ENCODE measurements at places on chromosomes 6 and 20. TPM values are rescaled to one million over a fixed set of nuclear protein-coding genes. Genes with fewer than 3 reads are reported as not detected.

DNA sequence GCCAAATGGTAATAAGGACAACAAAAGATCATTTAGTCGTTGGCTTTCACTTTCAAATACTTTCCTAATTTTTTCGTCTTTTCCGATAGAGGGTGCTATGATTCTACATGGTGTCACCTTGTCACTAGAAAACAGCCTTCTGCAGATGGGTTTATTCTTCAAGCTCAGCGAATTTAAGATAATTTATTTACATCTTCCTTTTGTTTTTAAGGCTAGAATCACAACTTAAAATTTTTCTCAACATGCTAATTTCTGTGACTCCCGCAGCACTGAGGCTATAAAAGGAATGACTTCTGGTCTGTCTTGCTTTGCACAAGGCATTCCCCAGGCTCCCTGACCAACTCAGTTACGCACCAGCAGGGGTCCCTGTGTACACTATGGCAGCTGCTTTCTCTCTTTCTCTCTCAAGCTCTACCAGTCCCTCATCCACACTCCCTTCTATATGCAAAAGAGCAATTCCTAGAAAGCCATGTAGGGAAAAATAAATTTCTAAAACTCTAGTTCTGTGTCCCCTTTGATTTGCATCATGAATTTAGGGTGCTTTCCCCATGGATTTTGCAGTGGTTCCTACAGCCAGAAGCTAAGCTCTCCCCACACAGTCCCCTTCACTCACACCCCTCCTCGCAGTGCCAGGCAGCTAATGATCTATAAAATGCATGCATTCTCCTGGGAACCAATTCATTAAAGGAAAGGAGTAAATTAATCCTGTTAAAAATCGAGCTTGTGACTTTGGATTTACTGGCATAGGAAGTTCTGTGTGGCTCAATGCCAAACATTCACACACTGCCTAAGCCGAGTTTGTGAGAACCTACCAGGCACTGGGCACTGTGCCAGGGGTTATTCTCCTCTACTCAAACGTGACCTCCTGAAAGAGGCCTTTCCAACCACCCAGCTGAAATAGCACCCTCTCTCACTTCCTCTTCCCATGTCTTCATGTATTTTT lies 74.5 kb downstream of the DCDC2 start:
- DNase-seq: peak; percentile 3

GRCh38 chr20:2585811-2586210 lies 49.4 kb downstream of the TMC2 start:
- no peak for DNase-seq

GRCh38 chr6:125173341-125174095 lies 19.9 kb downstream of the TPD52L1 start:
- no peak for DNase-seq

DNA sequence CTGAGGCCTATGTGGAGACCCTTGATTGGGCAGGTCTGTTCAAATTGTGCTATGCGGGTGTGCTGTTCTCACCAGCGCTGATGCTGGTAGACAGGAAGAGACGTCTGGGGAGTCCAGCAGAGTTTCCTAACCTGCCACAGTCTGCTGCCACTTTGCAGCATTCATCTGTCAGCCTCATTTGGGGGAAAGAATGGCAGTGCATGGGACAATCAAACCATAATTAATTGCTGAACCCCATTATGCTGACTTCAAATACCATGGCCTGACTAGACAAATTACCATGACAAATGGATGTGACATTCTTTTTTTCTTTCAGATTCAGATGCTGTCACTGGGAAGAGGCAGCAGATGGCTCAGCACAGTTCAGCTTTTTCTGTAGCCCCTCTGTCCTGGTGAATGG lies 171.4 kb upstream of the SYNDIG1 start:
- no peak for DNase-seq

GRCh38 chr20:37808233-37809070 lies 94.5 kb upstream of the VSTM2L start:
- DNase-seq: no peak

- DNase-seq: no peak
Measured at GRCh38 chr6:55174211-55175026, at the start of gene HCRTR2. Gene HCRTR2, plus strand, starts transcription at chr6:55174515. Its CDS starts 73 bp downstream, at chr6:55174588.

DNA sequence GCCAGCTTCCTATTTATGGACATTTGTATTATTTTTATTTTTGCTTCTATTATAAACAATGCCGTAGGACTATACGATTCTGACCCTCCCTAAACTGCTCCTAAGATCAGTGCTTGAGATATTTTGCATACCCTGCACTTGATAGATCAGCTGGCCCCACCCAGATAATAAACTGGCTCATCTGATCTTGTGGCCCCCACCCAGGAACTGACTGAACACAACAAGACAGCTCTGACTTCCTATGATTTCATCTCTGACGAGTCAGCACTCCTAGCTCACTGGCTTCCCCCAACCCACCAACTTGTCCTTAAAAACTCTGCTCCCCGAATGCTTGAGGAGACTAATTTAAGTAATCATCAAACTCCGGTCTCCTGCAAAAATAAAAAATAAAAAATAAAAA lies 34.9 kb upstream of the TFAP2A start:
- no peak for DNase-seq

- no peak for DNase-seq
Measured at GRCh38 chr20:13868331-13868730, 83.5 kb downstream of the NDUFAF5 start.

DNA sequence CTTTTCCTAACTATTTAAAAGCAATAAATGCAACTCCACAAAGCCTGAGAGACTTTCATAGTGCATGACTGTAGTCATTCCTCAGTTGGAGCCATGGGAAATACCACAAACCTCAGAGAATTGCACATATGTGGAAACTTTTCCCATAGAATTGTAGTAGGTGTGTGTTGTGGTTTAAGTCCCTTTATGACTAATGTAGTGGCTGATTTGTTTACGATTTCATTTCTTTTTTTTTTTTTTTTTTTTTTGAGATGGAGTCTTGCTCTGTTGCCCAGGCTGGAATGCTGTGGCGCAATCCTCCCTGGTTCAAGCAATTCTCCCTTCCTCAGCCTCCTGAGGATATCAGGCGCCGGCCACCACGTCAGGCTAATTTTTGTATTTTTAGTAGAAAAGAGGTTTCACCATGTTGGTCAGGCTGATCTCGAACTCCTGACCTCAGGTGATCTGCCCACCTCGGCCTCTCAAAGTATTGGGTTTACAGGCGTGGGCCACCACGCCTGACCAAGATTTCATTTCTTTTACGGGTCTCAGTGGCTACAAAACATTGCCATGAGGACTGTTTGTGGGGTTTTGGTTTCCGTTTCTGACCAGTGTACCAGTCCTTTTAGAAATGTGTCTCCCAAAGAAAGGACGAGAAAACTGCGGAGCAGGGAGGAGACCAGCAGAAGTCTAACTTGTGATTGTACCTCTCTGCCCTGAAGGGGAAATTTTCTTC lies 212.1 kb upstream of the MARCKS start:
- DNase-seq: no peak

- DNase-seq: no peak
Measured at GRCh38 chr6:117974914-117975627, 68.0 kb downstream of the SLC35F1 start.

GRCh38 chr6:28586324-28586723 lies 60.6 kb downstream of the GPX5 start:
- DNase-seq: no peak

DNA sequence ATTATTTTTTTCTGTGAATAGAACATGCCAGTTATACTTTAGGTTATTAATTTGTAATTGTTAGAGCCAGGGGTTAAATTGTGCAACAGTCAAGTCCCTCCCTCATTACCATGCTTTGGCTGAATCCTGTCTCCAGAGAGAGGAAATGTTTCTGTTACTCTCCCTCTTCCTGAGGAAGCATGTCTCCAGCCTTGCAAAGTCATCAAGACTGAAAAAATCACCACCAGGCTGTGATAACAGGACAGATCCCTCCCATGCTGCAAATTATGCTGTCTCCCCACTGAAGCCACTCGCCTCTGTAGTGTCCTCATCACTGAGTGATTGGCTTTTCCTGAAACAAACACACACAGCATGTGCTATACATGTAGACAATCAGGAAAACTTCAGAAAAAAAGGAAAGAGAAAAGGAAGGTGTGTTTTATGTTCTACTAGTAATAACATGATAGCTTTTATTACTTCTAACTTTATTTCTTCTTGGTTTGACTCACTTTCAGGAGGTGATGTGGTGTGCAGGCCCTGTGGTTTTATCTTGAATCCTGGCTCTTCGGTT lies 290.0 kb upstream of the JAG1 start:
- DNase-seq: no peak

DNA sequence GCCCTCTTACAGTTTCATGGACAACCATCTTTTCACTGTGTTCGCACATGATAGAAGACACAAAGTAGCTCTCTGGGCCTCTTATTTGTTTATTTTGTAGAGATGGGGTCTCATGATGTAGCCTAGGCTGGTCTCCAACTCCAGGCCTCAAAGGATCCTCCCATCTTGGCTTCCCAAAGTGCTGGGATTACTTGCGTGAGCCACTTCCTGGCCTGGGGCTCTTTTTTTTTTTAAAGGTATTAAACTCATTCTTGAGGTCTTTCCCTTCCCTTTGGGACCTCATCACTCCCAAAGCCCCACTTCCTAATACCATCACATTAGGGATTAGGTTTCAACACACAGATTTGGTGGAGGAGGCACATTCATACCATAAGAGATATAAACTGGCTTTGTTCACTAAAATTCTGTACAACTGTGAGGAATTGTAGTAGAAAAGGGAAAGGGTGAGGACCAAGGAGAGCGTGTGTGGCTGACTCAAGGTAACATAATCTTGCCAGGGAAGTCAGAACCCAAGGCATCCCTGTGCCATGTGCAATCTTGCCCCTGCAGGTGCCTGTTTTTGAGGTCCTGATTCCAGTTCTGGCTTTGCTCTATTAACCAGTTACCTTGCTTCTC lies 45.5 kb downstream of the EIF2S2 start:
- DNase-seq: no peak

The DLK2 gene
- 2.1 TPM for total RNA-seq

The BMP6 gene
- 0.13 TPM for total RNA-seq

The TCF21 gene
- total RNA-seq: not detected

The WRNIP1 gene
- 37.4 TPM for total RNA-seq

The HTR1E gene
- not detected for total RNA-seq

The RNASET2 gene
- 170 TPM for total RNA-seq

The BPIFB4 gene
- not detected for total RNA-seq

The PARD6B gene
- 5.9 TPM for total RNA-seq

All from T-cell (primary cell).